ENCODE measurements at places on chromosomes 2 and 18.
A peak's percentile ranks its signal among the peaks of the same experiment; 100 is the strongest.

- no peak for DNase-seq
Measured at GRCh38 chr18:26655525-26656430, 107.4 kb upstream of the KCTD1 start.

GRCh38 chr2:135916207-135916606 lies 40.0 kb upstream of the MCM6 start:
- DNase-seq, result peak; percentile 65

GRCh38 chr2:233443511-233444183 lies 89.4 kb downstream of the DGKD start:
- peak; percentile 79 for DNase-seq

GRCh38 chr2:15982285-15983044 lies 42.1 kb downstream of the MYCN start:
- no peak for DNase-seq

DNA sequence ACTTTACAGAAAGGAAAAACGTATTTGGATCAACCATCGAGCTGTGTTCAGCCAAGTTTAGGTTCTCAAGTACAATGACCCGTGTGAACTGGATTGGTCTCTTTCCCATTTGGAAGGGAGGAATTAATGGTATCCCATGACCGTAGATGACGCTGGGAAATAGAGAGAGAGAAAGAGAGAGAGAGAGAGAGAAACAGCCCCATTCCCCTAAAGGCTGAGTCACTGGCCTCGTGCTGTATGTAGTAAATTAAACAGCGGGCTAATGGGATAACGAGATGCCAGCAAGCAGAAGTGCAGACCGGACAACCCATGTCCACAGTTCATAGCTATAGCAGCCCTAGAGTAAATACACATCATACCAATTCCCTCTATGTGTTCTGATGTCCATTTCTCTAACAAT lies 99.6 kb downstream of the BCL11A start:
- no peak for DNase-seq

- DNase-seq, result no peak
Measured at GRCh38 chr2:28750316-28751251, 1.0 kb upstream of the PPP1CB start.

DNA sequence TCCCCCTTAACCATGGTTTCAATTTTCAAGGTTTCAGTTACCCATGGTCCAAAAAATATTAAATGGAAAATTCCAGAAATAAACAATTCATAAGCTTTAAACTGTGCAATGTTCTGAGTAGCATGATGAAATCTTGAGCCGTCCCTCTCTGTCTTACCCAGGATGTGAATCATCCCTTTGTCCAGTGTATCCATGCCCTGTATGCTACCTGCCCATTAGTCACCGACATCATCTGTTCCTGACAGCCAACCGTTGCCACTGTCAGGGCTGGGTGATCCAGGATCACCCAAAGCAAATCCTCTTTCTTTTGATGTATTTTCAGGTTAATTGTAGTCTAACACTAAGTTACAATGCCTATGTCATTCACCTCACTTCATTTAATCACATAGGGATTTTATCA lies 15.7 kb upstream of the OLA1 start:
- DNase-seq, result no peak

- DNase-seq, result no peak
Measured at GRCh38 chr18:72086421-72086820, 457.7 kb downstream of the CBLN2 start.
